ENCODE measurements at places on chromosomes 6 and 20.

DNA sequence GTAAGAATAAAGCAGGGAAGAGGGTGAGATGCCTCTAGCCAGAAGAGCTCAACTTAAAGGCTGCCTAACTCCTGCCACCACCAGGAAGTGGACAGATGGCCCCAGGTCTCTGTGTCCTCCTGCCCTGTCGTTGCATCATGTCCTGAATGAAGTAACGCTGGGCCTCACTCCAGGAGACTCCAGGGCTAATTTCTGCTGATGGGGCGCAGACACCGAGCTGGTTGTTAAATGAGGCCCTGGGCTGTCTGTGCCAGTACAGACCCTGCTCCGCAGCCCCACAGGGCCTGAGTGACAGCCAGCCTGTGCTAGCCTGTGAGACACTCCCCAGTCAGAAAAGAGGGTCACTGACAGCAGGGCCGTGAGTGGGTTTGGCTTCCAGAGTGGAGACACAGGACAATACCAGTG lies 6.5 kb downstream of the IP6K3 start:
- DNase-seq = no peak

- DNase-seq = no peak
Measured at GRCh38 chr6:38676974-38677544, 25.9 kb downstream of the GLO1 start.

GRCh38 chr20:44405257-44405656 lies 49.8 kb downstream of the HNF4A start:
- DNase-seq = no peak

DNA sequence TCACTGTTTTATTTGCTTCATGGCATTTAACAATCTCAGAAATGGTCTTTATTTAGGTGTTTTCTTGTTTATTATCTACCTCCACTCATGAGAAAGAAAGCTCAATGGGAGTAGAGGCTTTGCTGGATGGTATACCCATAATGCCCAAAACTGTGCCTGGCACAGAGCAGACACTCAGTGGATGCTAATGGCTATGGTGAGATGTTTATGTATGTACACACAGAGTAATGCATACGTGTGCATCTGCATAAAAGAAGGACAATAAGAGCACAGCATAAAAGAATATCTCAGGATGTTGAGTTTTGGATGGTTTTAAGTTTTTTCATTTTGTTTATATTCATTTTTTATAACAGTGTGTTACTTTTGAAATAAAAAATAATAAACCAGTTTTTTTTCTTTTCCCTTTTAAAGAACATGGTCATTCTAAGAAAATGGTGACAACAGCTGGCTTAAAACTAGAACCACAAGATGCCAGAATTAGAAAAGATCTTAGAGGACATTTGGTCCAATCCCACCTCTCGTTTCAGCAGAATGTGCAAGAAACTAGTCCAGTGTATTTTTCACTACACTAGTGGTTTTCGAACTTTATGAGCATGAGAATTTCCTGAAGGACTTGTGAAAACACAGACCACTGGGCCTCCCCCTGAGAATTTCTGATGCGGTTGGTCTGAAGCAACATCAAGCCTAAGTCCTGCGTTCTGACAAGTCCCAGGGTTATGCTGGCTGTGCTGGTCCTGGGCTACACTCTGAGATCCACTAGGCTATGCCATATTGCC lies 131.9 kb downstream of the FYN start:
- no peak for DNase-seq

DNA sequence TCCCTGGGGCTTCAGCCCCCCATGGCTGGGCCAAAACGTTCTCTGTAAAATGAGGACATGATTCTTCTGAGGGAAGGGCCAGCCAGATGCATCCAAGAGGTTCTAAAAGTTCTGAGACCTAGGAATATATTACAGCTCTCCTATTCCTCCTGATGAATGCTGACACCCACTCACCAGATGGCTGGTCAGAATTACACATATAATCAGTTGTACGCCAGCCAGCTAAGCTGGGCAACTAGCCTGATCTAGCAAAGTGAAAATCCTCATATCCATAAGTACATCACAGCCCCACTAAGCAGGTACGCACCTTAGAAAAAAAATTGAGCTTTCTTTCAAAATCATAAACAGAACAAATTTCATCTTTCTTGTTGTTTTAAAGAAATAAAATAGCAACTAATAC lies 34.8 kb downstream of the C6orf118 start:
- no peak for DNase-seq

All from stimulated activated CD8-positive, alpha-beta memory T cell treated with anti-CD3 and anti-CD28 coated beads, Interleukin-4, amount 100 ng/mL, for 1 hour (primary cell).